Left ventricle myocardium inferior (tissue), 1 donor: ENCODE measurements at places on chromosomes 7 and 10. TPM values are rescaled to one million over a fixed set of nuclear protein-coding genes. Genes with fewer than 3 reads are reported as not detected.

- no peak for DNase-seq
- no peaks in the 10 kb centered on the region for H3K27me3 ChIP-seq
- H3K4me1 ChIP-seq = peaks cover 26% of the 10 kb centered on the region
- H3K27ac ChIP-seq = no peak overlapping the region
These were observed 2.2 kb downstream of the PRKAR2B start for GRCh38 chr7:107046491-107047259.

- H3K4me3 ChIP-seq = no peak overlapping the region
- DNase-seq = no peak
- no peaks in the 10 kb centered on the region for H3K36me3 ChIP-seq
- H3K4me1 ChIP-seq = no peaks in the 10 kb centered on the region
- no peaks in the 10 kb centered on the region for H3K27me3 ChIP-seq
- no peak overlapping the region for H3K27ac ChIP-seq
These were observed 118.7 kb upstream of the SEC61G start for GRCh38 chr7:54877683-54878082.

DNA sequence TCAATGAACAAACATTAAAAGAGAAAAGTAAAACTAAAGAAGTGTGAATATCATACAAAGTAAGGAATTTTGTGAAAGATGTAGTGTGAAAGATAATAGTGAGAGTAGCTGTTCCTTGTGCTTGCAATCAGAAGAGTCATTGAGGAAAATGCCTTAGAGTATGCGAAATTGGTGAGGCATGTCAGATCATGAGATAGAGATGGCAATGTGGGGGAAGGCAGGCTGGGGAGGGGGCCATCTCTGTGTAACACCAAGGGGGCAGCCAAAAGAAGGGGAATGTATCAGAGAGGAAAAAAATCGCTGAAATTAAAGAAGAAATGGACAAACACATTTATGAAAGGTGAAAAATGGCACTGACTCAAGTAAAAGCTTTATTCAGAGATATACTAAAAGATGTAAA, 19.6 kb upstream of the PRKAR2B start:
- H3K27ac ChIP-seq = no peak overlapping the region
- H3K27me3 ChIP-seq = no peaks in the 10 kb centered on the region
- no peak overlapping the region for H3K4me3 ChIP-seq
- DNase-seq = no peak
- peaks cover 9% of the 10 kb centered on the region for H3K4me1 ChIP-seq

FKBP6 gene
- total RNA-seq = not detected

ARPC1B gene
- 33.6 TPM for total RNA-seq

GRCh38 chr10:88168171-88169036, 305.0 kb downstream of the PTEN start:
- no peak overlapping the region for H3K4me3 ChIP-seq
- no peak for DNase-seq
- H3K27me3 ChIP-seq = no peaks in the 10 kb centered on the region
- H3K4me1 ChIP-seq = peaks cover 18% of the 10 kb centered on the region
